Central memory CD8-positive, alpha-beta T cell (primary cell): ENCODE measurements at places on chromosomes 4 and X.

- DNase-seq = no peak
These were observed 10.2 kb downstream of the ATXN3L start for GRCh38 chrX:13309631-13310030.

- no peak for DNase-seq
These were observed 22.9 kb upstream of the SGMS2 start for GRCh38 chr4:107801766-107802211.

GRCh38 chrX:148582353-148582752, 81.9 kb downstream of the AFF2 start:
- DNase-seq = no peak

DNA sequence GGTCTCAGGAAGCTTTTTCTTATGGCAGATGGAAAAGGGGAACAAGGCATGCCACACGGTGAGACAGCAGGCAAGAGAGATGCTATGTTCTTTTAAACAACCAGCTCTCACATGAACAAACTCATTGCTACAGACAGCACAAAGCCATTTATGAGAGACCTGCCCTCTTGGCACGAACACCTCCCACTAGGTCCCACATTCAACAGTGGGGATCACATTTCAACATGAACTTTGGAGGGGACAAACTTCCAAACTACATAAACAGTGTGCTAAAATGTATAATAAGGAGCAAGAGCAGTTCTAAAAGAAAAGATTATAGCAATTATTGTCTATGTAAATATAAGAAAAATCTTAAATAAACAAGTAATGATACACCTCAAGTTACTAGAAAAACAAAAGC, 391.8 kb upstream of the CPXCR1 start:
- DNase-seq = no peak

DNA sequence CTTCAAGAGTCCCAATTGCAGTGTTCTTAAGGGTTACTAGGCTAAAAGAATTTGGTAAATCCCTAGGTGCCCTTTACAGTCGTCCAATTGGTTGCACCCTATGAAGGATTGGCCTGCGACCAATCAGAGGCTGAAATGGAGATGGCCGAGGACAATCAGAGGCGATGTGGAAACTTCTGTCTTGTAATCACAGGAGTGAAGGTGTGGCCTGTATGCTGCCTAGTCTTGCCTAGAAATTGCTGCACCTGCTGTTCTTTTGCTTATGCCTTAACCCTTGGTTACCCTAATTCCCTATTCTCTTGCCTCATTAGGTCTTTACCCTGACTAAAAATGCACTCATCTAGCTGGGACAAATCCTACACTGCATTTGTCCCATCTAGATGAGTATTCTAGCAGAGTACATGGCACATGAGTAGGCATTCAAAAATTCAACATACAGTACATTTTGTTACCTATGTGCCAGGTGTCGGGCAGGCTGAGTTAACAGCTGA, 1.0 kb upstream of the DCK start:
- no peak for DNase-seq

DNA sequence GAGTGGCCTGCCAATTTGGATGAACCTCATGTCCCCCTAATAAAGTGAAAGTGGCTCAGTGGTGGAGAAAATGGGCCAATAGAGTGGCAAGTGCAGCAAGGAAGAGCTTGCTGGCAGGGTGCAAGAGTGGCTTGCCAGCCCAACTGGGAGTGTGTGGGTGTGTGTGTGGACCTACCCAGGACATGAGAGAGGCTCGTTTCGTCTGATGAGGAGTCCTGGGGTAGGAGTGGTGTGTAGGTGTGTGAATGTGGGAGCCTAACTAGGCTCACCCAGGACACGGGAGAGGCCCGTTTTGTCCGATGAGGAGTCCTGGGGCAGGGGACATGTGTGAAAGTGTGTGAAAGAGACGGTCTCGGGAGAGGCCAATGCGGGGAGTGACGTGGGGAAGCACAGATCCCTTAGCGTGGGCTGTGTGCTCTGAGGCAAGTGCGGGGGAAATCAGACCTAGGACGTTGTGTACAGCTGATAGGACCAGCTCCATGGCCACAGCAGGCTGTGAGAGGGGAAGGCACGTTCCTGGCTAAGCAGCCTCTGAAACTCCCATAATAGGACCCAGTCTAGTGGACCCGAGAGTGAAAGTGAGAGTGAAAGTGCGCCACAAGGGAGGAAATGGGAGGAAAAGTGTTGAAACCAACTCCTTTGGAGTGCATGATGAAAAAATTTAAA, 5.3 kb downstream of the GAGE10 start:
- DNase-seq = no peak

DNA sequence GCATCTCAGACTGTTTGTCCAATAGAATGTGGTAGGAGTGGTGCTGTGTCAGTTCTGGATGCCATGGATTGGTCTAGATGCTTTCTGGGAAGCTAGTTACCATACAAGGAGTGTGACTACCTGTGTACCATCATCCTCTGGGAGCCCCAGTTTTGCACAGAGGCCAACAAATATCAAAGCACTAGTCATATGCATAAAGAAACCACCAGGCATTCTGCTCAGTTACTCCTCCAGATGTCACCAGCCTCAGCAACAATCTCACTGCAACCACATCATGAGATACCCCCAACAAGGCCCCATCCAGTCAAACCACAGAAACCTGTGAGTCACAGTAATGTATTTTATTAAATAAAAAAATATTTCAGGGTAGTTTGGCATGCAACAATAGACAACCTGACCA, 435.8 kb upstream of the CPEB2 start:
- DNase-seq = no peak

GRCh38 chrX:46649421-46650260, 76.1 kb downstream of the CHST7 start:
- no peak for DNase-seq

- DNase-seq = no peak
These were observed 26.9 kb downstream of the ZNF41 start for GRCh38 chrX:47456080-47456479.

- no peak for DNase-seq
These were observed 213.6 kb downstream of the CPE start for GRCh38 chr4:165592386-165592785.

GRCh38 chr4:139718358-139718757, 52.7 kb downstream of the MGST2 start:
- DNase-seq = no peak

GRCh38 chr4:48879561-48880442, 26.8 kb downstream of the OCIAD2 start:
- no peak for DNase-seq

- no peak for DNase-seq
These were observed 6.8 kb upstream of the CDKL2 start for GRCh38 chr4:75637176-75637575.

- DNase-seq = no peak
These were observed at the start of gene RAB33B for GRCh38 chr4:139454111-139455045. Gene RAB33B (plus strand): TSS chr4:139454121. CDS start chr4:139454196, 75 bp downstream.

GRCh38 chr4:8910100-8910821, 38.6 kb upstream of the HMX1 start:
- DNase-seq = no peak

DNA sequence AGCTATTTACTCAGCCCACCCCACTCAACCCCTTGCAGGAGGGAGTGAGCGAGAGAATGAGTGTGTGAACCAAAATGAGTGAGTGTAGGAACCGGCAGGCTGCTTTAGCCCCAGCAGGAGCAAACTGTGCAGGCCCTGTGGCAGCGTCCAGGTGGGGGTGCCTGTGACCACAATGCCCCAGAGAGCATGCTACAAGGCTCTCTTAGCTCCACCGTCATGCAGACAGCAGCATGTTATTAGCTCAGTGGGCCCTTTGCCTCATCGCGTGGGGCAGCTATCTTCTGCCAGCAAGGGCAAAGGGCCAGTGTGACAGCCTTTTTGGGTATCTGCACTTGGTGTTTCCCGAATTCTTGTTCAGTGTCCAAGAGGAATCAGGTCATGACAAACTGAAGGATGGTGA, 271.3 kb downstream of the GPM6A start:
- DNase-seq = no peak

- DNase-seq = no peak
These were observed 140.1 kb downstream of the BTC start for GRCh38 chr4:74654230-74654681.

DNA sequence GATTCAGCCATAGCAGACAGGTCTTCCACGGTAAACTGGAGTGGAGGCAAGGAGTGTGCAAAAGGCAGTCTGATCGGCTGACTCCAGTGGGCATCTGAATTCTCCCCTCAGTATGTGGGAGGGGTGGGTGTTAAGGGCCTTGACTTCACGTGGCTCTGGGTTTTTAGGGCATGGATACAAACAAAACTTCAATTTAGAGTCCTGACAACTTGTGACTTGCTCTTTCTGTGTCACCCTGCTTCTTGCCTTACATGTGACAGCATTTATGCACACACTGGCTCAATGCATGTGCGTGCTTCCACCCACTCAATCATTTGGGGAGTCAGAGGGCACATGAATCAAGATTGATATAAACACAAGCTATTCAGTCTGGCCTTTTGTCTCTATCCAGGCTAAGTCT, 17.5 kb downstream of the PLP1 start:
- DNase-seq = no peak

- DNase-seq = no peak
These were observed 13.8 kb downstream of the PNMA6E start for GRCh38 chrX:153387345-153387744.

- DNase-seq = peak; percentile 68
These were observed 5.7 kb downstream of the CD99 start for GRCh38 chrX:2696698-2697215.

DNA sequence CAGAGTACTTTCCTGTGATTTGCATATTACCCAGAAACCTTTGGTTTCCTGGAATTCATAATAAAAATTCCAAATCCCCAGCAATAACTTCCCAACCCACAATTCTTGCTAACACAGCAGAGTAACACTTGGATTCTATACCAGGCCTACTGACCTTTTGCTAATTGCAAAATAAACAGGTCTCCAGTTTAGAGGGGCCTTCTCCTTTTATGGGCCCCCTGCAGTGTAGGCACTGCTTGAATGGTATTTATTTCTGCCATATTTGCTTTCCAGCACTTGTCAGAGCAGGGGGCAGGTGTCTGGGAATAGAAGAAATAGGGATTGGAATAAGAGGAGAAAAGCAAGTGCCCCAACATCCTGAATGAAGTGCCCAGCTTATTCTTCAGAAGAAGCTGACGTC, 25.3 kb upstream of the GPC3 start:
- DNase-seq = no peak

DNA sequence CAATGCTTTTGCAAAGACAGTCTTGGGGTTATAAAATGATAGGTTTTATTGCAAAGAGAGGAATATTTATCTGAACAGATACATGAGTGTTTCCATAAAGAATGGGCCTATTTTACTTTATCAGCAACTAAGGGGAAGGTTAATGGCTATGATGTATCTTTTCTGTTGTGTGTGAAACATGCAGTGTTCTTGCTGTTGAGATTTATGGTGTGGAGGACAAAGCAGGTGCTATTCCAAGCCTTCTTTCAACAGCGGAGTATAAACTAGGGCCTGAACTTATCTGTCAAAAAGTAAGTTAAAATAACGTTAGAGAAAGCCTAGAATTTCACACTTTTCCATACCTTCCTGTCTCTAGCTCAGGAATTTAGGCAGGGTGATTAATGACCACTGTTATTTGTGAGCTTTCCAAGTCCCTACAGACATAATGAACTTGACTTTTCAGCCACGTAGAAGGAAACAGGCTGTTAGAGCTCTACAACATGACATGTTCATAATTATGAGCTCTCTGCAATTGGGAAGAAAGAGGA, 411.4 kb downstream of the IL1RAPL1 start:
- DNase-seq = no peak

- no peak for DNase-seq
These were observed 389.9 kb upstream of the EMCN start for GRCh38 chr4:100907465-100908454.

DNA sequence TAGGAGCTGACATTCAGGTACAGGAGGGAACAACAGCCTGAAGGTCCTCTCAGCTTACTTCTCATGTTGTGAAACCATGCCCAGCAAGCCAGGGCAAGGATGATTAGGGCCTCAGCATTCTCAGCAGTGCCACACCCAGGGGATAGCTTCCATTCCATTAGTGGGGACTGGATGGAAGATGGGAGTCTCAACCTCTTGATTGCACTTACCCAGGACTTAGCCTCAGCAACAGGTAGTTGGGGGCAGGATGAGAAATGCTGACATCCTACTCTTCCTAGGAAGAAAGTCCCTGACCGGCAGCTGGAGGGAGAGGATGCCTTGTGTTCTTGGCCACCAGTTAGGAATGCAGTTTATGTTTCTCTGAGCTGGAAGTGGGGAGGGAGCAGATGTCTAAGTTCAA, 8.8 kb upstream of the BEX3 start:
- no peak for DNase-seq

- DNase-seq = no peak
These were observed 2332.4 kb downstream of the ARAP2 start for GRCh38 chr4:33911959-33912358.
